ENCODE measurements at places on chromosomes 4 and X.

- DNase-seq = no peak
Measured at GRCh38 chr4:2647403-2648158, 108.6 kb downstream of the TNIP2 start.

DNA sequence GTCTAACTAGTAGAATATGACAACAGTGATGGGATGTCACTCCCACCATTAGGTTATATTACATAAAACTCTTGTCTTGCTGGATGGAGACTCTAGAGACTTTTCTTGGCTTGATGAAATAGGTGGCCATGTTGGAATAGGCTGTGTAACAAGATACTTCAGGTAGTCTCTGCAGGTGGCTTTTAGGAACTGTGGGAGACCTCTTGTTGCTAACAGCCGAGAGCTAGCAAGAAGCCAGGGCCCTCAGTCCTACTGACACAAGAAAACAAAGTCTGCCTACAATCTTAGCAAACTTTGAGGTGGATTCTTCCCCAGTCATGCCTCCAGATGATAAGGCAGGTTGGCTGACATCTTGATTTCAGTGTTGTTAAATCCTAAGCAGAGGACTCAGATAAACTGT, 72.5 kb downstream of the GNL3L start:
- DNase-seq = no peak

DNA sequence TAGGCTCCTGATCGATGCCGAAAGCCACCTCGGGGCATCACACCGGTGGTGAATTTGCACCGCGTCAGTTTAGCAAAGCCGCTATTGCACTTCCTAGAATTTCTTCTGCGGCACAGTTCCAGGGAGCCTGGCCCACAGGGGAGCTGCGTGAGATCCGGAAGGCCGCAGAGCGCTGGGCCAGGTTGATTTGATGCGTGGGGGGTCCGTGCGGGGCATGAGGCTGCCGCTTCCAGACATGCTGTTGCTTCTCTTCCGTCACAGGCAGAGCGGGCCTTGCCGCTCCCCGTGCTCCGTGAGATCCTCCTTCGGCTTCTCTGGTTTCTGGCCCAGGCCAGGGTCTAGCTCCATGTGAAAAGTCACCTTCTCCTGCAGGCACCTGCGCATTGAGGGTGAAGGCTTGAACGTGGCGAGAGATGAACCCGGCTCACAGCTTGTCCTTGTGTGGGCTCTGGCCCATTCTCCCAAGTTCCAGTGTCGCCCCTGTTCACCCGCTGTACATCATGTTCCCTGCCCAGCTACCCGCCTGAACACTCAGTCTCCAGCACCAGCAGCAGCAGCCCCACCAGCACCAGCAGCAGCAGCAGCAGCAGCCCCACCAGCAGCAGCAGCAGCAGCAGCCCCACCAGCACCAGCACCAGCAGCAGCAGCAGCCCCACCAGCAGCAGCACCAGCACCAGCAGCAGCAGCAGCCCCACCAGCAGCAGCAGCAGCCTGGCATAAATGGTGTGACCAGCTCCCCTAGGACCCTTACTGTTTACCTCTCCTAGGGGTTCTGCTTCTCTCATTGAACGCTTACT, 131.2 kb downstream of the TRIML1 start:
- no peak for DNase-seq

GRCh38 chr4:38842994-38843393, 13.6 kb downstream of the TLR6 start:
- DNase-seq = no peak

GRCh38 chr4:158300012-158300411, 89.7 kb downstream of the TMEM144 start:
- no peak for DNase-seq

DNA sequence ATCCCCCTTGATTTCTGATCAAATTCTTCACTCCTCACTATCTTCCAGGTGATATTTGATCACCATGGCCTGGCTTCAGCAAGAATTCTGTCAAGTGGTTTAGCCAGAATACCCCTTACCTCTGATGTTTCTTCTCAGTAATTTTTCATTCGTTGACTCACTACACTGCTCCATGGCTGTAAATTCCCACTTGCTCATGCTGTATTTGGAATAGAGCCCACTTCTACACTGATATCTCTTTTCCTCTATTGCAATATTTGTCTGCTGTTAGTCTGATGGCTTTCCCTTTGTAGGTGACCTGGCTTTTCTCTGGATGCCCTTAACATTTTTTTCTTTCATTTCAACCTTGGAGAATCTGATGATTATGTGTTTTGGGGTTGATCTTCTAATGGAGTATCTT, 73.9 kb upstream of the DIPK2B start:
- no peak for DNase-seq

GRCh38 chrX:136477026-136477425, 10.7 kb upstream of the BRS3 start:
- peak; percentile 2 for DNase-seq

DNA sequence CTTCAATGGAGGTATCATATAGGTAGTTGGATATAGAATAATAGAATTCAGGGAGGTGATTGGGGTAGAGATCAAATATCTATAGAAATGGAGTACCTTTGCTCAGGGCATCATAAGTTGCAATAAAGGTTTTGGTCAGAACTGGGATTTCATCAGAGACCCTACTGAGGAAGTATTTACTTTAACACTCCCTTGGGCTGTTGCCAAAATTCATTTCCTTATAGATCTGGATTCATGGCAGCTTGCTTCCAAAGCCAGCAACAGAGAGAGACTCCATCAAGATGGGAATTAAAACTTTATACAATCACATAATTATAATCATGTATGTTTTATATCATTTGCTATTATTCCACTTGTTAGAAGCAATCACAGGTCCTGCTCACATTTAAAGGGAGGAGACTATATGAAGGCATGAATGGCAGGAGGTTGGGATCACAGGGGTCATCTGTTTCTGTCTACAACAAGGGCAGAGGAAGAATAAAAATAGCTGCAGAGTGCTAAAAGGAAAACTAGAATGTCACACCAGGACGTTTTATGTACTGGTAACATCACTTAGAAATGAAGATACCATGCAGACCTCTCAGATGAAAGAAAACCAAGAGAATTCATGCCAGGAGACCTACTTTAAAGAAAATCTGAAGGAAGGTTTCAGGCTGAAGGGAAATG, 902.1 kb upstream of the LCORL start:
- DNase-seq = no peak

- no peak for DNase-seq
Measured at GRCh38 chrX:112470551-112470950, 209.2 kb downstream of the LHFPL1 start.

GRCh38 chr4:53598901-53599300, 7.6 kb upstream of the LNX1 start:
- DNase-seq = no peak

DNA sequence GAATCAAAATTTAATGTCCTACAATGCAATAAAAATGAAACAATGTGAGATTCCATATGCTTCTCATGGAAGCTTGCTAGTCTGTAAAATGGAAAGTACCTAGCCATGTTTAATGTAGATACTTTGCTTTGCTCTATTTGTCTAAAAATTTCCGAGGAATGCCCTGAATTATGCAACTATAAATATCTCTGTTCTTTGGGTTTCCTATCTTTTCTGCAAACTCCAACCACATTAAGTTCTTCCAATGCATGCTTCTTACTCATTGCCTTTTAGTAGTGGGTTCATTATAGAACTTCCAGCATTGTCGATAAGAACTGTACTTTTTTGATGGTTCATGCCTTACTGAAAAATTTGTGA, 178.3 kb downstream of the RASL11B start:
- no peak for DNase-seq

- no peak for DNase-seq
Measured at GRCh38 chr4:53240573-53240972, 125.3 kb downstream of the SCFD2 start.

DNA sequence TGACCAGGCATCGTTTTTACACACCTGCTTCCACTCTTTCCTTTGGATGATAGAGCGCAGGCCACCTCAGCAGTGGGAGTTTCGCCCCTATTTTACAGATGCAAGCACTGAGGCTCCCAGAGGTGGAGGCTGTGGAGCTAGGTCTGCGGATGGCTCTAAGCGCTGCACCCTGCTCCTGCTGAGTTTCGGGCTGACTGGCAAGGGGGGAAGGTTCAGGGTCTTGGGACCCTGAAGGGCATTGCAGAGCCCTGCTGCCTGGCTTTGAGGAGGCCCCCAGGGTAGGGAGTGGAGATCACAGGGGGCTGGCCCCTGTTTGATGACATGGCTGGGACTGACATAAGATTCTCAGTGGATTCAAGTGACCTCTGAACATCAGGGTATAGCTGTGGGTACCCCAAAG, 62.8 kb upstream of the NKX1-1 start:
- no peak for DNase-seq

GRCh38 chr4:158268553-158268952, 58.3 kb downstream of the TMEM144 start:
- no peak for DNase-seq

GRCh38 chrX:133151336-133151735, 54.4 kb upstream of the USP26 start:
- DNase-seq = peak; percentile 6

- DNase-seq = no peak
Measured at GRCh38 chr4:43337707-43338106, 445.2 kb downstream of the GRXCR1 start.

DNA sequence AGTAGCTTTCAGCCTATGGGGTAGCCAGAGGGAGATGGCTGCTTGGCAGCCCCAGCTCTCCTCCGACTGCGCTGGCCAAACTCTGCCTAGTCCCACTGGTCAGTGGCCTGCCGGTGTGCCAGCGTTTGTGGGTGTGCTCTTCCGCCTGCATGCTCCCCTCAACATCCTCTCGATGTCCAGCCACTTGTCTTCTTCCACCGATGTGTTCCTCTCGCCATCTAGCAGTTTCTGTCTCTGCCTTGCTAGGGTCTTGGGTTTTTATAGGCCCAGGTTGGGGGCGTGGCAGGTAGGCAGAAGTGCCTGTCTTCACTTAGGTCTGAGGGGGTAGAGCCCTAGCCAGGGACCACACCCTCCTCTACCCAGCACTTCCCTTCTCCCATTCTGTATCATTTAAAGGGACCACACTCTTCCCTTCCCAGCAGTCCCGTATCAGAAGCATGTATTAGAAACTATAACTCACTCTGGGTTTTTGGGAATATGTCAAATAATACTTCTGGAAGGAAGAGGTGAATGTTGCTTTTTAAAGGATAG, 124.4 kb downstream of the KDM6A start:
- no peak for DNase-seq

- no peak for DNase-seq
Measured at GRCh38 chrX:104953251-104953650, 267.2 kb downstream of the TEX13A start.

DNA sequence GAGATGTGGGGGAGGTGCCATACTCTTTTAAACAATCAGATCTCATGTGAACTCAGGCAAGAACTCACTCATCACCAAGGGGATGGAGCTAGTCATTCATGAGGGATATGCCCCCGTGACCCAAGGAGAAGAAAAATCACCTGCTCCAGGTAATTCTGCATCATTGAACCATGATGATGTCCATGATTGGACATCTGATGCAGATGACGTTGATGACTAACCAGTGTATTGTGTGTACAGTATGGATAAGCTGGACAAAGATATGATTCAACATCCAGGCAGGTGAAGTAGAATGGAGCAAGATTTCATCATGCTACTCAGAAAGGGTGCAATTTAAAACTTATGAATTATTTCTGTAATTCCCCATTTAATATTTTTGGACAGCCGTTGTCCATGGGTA, 286.4 kb upstream of the SMIM31 start:
- DNase-seq = peak; percentile 57

- DNase-seq = no peak
Measured at GRCh38 chr4:5893004-5893580, at the start of gene CRMP1. TSS of gene CRMP1 (minus strand) at chr4:5893086. CDS start at chr4:5892969, 117 bp downstream.

DNA sequence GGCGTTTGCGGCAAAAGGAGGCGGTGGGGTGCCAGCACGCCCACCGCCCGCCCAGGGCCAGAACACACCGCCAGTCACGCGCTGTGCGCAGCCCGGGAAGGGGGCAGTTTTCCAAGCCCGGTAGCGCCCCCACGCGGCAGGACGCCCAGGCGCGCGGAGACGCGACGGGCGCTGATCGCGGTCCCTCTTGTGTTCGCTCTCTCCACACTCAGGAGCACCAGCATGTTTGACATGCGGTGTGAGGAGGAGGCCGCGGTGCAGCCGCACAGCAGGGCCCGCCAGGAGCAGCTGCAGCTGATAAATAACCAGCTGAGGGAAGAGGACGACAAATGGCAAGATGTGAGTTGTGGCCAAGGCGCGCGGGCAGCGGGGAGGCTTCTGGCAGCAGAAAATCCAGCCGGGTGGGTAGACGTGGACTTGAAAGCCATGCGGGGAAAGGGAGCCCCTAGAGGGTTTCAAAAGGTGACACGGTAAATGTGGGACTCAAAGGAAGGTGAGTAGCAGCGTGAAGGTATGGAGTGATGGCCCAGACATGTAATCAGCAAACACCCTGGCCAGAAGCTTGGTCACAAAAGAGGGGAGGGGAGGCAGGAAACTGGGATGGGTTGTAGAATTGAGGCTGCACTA, 104.1 kb downstream of the PHOX2B start:
- no peak for DNase-seq

DNA sequence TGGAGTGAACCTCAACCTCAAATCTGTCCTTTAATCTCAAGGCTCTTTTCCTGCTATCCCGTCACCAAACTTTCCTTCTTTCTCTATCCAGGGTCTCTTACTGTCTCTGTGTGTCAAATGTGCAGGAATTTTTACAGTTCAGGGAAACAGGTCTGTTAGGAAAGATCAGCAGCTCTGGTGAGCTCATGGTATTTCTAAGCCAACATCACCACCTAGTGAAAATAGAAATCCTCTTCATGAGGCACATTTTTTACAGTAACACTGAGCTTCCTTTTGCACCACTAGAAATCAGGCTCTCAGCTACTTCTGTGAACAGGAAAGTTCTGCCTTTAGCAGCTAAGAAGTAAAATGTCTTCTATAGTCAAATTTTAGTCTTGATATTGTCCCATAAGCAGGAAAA, 39.6 kb downstream of the NUDT11 start:
- no peak for DNase-seq

DNA sequence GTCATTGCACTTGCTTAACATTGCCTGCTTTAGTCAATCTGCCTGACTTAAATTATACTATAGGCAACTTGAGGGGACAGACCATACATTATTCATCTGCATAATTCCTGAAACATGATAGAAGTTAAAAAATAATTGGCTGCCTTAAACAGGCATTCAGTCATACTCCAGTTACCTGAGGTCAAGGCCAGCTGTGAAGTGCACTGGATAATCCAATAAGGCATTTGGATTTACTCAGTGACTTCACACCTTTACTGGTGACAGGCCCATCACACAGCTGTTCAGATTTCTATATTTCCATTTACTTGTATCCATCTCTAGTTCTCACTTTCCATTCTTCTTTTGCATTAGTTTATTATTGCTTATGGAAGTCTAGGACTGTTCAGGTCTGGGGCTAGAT, 2341.6 kb downstream of the PCDH7 start:
- no peak for DNase-seq

- no peak for DNase-seq
Measured at GRCh38 chr4:76923619-76924357, 25.8 kb upstream of the SEPTIN11 start.

GRCh38 chr4:76550966-76551780, 116.1 kb downstream of the SHROOM3 start:
- DNase-seq = no peak

All from epithelial cell of prostate (primary cell).